ENCODE measurements at places on chromosomes 6 and 20. TPM values are rescaled to one million over a fixed set of nuclear protein-coding genes. Genes with fewer than 3 reads are reported as not detected.

The IMPG1 gene
- not detected for total RNA-seq

The BFSP1 gene
- 0.94 TPM for total RNA-seq

- DNase-seq, result no peak
Observed at GRCh38 chr20:2296524-2297356, 939 bp downstream of the TGM3 start.

The B3GAT2 gene
- not detected for total RNA-seq

The ELOVL5 gene
- total RNA-seq, result 108 TPM

- no peak for DNase-seq
Observed at GRCh38 chr6:78771586-78771985, 95.8 kb upstream of the IRAK1BP1 start.

DNA sequence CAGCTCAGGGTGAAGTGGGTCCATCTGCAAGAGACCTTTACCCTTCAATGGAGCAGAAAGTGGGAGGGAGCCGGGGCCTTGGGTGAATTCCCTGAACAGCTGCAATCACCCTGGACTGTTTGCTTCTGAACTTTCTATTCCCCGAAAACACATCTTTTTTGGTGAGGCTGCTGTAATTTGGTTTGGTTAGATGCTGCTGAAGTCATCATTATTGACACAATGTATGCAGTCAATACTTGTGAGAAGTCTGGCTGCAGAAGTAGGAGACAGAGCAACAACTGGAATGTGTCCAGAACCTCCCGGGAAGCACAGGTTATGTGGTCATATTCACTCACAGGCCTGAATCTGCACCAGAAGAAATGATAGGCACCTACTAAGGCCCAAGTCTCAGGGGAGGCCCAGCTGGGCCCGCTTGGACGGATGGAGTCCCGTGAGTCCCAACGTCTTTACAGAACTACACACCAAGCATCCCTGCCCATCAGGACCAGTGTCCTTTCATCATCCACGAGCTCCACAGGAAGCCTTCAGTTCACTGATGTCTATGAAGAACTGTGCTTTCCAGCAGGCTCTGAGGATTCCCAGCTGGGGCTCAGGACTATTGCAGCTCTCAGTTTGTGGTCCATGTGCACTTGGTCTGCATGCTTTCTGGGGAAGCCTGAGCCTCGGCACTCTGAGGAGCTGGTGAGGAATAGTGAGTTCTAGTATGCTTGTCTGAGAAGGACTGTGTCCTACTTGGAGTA is 177.6 kb downstream of the THBS2 start:
- DNase-seq, result no peak

GRCh38 chr6:26008470-26008869 is 45.9 kb downstream of the TRIM38 start:
- DNase-seq, result no peak

DNA sequence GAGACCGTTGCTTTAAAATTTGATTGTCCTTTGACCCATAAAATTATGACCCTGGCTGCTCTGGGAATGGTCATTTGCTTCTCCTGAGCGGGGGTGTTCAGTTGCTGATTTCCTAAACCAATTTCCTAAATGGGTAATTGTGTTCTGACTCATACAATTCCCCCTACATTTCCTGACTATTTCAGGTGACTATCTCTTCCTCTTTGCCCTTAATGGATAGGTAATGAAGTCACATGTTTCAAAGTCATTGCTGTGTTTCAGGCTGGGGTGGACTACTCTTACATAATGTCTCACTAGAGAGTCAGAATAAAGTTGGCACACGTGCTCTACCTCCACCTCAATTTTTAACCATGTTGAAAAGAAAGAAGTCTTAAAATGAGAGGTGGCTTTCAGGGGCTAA is 109.8 kb downstream of the DOK5 start:
- no peak for DNase-seq

DNA sequence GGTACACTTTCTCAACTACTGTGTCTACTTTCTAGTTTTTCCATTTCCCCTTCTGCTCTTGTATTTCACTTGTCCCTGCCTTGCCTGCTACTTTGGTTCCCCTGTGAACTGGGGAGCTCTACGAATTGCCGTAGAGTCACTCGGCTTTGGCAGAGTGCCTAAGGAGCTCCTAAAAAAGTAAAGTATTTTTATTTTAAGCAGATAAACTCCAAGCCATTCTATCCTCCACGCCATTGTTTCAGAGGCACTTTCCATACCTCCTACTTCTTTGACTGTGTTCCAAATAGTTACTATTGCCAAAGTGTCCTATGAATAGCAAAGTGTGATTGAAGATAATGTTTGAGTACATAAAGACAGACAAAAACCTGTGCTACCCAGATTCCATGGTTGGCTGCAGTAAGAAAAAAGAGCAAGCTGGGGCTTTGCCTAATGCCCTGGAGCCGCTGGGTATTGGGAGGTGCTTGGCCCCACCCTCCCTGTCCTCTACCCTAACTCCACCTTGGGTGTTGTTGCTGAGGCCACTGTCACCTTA is 5.1 kb upstream of the MBOAT1 start:
- DNase-seq, result no peak

DNA sequence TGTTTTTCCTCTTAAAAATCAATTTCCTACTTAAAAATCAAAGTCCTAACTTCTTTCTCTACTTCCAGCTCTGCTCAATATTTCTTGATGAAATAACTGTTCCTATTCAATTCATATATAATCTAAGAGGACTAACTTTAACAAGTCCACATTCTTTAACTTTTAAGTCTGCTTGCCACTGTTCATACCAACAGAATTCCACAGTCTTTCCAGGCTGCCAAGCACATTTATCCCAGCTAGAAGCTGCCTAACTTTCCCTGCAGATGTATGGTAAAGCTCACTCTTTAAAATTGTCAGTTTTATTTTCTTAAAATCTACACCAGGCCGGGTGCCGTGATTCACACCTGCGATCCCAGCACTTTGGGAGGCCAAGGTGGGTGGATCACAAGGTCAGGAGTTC is 11.5 kb downstream of the CALHM6 start:
- no peak for DNase-seq

The AK9 gene
- total RNA-seq, result 18.4 TPM

- DNase-seq, result no peak
Observed at GRCh38 chr6:40263970-40264369, 323.2 kb downstream of the LRFN2 start.

The GCNT2 gene
- total RNA-seq, result 3.1 TPM

The MCCD1 gene
- not detected for total RNA-seq

DNA sequence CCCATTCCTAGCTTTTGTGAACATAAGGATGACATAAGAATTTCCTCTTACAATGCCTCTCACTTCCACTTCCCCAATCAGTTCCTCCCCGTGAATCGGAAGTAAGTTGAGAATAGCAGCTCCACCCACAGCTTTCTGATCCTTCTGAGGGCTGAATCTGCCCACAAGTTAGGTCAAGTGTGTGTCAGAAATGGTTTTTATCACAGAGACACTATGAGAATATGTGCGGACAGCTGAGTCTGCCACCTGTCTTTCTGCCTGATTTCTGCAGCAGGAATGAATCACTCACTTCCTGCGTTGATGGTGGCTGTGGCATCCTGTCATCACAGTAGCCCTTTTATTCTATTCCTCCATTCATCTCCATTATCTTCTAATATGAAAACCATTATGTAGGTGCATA is 70.2 kb downstream of the RIN2 start:
- DNase-seq, result no peak

DNA sequence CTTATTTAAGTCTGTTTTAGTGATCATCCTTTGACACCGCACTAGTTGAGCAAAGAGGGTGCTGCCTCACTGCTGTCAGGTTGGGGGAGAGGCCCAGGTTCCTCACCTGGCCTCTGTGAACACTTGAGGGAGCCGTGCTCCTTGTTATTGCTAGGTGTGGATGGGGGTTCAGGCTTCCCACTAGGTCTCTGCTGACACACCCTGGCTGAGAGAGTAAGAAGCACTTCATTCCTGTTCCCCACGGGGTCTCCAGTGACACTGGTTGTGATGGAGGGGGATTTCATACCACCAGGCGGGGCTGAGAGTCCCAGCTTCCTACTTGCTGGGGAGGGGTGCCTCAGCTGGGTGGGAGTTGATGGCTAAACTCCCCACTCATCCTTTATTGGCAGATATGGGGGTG is 11.1 kb upstream of the NOTCH4 start:
- DNase-seq, result no peak

The TRIM31 gene
- 0.20 TPM for total RNA-seq
